ENCODE measurements at places on chromosomes 2 and 18.

GRCh38 chr2:39399570-39399969 lies 37.5 kb downstream of the MAP4K3 start:
- DNase-seq = no peak

GRCh38 chr18:55477499-55477859 lies 110.5 kb downstream of the TCF4 start:
- no peak for DNase-seq

DNA sequence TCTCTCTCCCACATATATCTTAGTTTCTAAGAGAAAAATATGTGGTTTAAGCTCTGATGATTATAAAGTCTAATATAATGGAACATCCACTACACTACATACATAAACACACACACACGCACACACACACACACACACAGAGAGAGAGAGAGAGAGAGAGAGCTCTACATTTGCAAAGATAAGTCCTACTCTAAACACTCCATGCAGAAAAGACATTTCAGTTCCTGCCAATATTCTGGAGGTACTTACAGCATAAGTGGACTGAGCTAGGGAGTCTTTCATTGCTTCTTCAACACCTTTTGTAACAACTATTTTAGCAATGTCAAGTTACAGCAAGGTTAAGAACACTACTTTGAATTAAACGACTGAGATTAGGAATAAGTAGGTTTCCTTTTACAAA lies 80.1 kb downstream of the FIGN start:
- no peak for DNase-seq

- DNase-seq = no peak
Measured at GRCh38 chr2:10085668-10086059, 5.5 kb upstream of the CYS1 start.

DNA sequence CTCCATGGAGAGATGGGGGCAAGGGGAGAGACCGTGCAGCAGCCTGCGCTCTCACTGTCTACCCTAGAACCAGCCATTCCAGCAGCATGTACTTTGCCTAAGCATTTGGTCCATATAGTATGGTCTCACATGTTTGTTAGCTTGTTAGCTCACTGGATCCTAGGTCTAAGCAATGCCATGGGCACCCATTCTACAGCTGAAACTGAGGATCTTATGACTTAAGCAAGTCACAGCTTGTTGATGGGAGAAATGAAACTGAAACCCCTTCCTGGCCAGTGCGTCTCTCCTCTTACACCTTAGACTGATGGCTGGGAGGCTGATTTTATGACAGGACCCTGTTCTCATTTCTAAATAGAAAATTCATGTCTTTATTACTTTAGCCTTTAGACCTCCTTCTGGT lies 90.1 kb downstream of the EPAS1 start:
- no peak for DNase-seq

GRCh38 chr2:224146356-224147160 lies 107.5 kb upstream of the SERPINE2 start:
- DNase-seq = no peak

Data from GM04503 (cell line).